ENCODE measurements at places on chromosomes 12 and 14.
A peak's percentile ranks its signal among the peaks of the same experiment; 100 is the strongest.

DNA sequence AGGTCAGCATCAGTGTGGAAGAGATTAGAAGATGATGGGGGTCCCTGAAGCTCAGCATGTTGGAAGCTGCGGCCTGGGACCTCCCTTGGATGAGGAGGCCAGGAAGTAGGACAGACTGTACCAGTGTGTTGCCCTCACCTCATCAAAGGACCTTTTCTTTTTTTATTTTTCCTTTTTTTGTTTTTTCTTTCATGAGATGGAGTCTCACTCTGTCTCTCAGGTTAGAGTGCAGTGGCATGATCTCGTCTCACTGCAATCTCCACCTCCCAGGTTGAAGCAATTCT lies 16.4 kb upstream of the FAM222A start:
- no peak for DNase-seq

GRCh38 chr12:26177283-26177682 lies 18.1 kb upstream of the SSPN start:
- no peak for DNase-seq

GRCh38 chr14:77869340-77869739 lies 69.4 kb downstream of the ADCK1 start:
- DNase-seq = no peak

DNA sequence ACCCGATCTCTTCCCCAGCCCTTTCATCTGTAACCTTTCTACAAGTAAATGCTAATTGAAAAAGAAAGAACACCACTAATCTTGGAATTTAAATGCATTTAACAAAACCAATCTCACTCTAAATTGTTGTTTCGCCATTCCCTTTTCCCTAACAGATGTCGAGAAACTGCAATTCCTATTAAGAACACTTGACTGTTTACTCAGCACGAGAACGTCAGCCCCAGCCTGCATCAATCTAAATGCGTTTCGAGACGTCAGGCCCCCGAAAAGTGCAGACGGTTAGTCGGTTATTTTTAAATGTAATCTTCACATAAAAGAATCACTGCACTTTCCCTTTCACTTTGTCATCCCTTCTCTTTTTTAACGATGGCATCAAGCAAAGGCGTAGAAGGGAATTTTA lies 837.6 kb downstream of the VRK1 start:
- DNase-seq = no peak

DNA sequence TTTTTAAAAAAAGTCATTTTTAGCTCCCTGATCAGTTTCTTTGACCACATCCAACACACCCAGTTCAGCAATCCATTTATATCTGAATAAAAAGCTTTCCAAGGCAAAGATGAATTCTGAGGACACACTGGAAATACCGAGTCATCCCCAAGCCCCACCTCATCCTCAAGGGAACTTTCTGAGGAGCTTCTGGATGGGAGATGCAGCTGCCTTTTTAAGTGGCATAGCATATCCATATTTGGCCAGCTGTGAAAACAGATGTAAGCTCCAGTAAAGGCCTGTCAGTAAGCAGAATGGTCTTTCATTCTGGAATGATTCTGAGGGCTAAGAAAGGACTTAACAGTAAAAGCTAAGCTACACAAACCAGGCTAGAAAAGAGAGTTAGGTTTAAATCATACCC lies 18.4 kb downstream of the ZFYVE1 start:
- DNase-seq = no peak

GRCh38 chr12:77001276-77001675 lies 64.1 kb downstream of the E2F7 start:
- DNase-seq = no peak

DNA sequence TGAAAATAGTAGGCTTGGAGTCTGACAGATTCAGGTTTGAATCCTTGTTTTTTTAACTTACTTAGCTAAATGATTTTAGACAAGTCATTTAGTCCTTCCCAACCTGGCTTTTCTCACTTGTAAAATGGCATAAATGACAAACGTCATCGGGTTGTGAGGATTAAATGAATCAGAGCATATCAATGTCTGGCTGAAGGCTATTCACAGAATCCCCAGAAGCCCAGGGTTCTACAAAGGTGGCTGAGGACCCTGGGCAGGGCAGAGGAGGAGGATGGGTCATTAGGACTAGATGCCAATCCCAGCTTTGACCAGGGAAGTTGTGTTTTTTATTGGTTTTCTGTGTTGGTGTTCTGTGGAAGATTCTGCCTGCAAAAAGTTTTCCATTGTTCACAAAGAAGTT lies 7.6 kb upstream of the PTPRB start:
- no peak for DNase-seq

DNA sequence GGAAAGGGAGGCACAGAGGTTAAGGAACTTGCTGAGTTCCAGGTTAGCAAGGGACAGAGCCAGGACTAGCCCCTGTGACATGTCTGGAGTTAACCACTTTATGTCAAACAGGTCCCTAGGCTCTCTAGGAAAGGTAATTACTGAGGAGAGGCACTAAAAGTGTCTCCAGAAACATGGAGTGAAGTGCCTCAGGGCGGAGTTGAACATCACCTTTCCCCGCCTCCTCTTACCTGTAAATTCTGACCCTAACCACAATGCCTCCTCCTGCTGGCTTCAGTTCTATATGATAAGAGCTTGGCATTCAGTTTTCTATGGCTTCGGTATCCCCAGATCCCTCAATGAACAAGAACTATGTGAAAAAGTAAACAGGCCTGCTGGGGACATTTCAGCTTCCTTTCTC lies 18.1 kb downstream of the RPH3A start:
- DNase-seq = no peak

DNA sequence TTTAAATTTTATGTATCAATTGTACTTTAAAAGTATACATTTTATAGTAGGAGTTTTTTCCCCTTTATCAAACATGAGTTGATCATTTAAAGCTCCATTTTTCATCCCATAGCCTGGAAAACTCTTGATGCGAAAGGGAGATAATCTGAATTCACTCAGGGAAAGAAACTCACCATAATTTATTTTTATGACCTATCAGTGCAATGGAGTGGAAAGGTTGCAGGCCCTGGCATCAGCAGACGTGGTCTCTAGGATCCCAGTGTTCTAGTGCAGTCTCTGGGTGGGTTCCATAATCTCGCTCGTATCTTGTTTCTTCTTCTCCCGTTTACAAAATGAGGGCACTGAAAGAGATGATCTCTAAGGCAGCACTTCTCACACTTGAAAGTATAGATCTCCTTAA lies 85.0 kb downstream of the PTGER2 start:
- no peak for DNase-seq

DNA sequence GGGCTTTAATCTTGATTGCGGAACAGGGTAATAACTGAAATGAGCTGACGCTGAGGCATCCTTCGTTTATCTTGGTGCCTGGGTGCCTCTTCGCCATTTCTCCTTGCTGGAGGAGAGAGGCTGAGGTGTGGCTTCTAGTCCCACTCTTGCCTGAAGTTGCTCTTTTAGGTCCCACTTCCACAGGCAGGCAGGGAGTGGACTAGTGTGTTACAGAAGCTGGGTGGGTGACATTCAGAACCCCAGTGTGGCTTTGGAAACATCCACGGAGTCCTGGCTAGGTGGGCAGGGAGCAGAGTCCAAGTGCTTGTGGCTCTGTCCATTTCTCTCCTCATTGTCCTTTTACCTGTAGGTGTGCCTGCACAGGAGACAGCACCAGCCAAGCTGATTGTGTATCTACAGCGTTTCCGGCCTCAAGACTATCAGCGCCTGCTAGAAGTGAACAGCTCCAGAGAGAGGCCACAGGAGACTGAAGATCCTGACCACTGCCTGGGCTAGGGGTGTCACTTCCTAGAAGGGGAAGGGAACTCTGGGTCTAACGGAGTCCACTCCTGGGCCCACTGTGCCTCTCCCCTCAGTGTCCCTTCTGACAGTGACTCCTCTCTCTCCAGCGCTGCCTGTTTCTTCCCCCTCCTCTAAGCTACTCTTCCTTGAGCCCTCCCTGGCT lies 2.4 kb downstream of the THTPA start:
- DNase-seq = no peak

- DNase-seq = no peak
Observed at GRCh38 chr12:110123919-110124268, 263 bp upstream of the IFT81 start.

DNA sequence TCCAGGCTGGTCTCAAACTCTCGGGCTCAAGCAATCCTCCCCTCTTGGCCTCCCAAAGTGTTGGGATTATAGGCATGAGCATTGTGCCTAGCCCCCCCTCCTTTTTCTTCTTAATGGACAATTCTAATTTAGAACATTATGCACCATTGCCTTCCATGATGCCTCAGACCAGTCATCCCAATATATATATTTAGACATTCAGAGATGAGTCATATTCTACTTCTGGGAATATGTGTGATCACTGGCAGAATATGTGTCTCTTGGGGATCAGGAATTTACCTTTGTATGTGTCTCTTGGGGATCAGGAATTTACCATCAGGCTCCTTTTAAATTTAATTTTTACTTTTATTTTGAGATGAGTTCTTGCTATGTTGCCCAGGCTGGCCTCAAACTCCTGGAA lies 7.5 kb upstream of the CCDC177 start:
- no peak for DNase-seq

GRCh38 chr14:50319293-50319692 lies 7.2 kb downstream of the DMAC2L start:
- DNase-seq = no peak

DNA sequence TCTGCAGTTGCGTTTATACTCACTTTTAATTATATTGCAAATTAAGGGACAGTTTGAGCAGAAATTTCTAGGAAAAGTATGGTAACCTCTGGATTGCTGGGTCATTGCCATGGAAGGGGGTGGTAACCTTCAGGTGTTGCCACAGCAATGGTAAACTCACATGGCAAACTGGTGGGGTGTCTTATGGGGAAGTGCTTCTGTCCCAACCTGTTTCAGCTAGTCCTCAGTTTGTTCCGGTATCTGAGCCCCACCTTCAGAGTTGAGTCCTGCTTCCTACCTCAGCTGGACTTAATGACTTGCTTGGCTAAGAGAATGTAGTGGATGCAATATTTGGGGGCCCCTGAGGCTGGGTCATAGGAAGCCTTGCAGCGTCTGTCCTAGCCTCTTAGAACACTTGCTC lies 7.3 kb upstream of the CLMN start:
- DNase-seq = no peak

DNA sequence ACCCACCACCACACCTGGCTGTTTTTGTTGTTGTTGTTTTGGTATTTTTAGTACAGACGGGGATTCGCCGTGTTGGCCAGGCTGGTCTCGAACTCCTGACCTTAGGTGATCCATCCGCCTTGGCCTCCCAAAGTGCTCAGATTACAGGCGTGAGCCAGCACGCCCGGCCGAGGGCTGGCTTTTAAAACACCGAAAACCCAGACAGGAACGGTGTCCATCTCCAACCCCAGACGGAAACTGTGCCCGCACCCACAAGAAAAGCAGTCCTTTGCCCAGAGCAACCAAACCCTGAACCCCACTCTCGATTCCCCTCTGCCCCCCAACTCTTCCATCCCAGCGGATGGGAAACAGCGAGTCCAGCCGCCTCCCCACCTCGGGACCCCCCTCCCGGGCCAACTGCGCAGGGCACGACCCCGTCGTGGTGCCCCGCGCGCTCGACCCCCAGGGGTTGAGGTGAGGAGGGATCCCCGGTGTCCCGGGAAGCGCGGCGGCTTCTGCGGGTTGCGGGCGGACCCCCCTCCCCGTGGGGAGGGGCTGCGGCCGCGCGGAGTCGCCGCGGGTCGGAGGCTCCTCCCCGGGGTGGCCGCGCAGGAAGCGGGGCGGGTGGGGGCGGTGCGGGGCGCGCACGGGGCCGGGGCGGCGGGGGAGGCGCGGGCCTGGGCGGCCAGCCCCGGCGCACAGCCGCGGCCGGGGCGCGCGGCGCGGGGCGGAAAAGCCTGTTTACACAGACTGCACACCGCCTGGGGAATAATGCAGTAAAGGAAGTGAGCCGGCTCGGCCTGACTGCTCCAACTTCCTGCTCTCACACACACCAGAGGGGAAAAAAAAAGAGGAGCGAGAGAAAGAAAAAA lies at the start of gene ELK3:
ELK3 (plus strand) TSS at position 651 of the 851 bp plus-strand sequence.
- DNase-seq = peak; percentile 72

All from GDM1 (cell line).